Type B pancreatic cell (in vitro differentiated cells): ENCODE measurements at places on chromosomes 5 and 9. TPM values are rescaled to one million over a fixed set of nuclear protein-coding genes. Genes with fewer than 3 reads are reported as not detected.

CKMT2 gene
- total RNA-seq, result 4.3 and 10.4 TPM in 2 replicates

GRCh38 chr9:72352911-72353388 lies 12.1 kb downstream of the ZFAND5 start:
- DNase-seq, result no peak
- peaks cover 41% of the 10 kb centered on the region for H3K36me3 ChIP-seq
- H3K27me3 ChIP-seq, result no peaks in the 10 kb centered on the region
- H3K4me3 ChIP-seq, result no peak overlapping the region

- H3K27ac ChIP-seq, result no peak overlapping the region
- H3K36me3 ChIP-seq, result no peaks in the 10 kb centered on the region
- peaks cover 30% of the 10 kb centered on the region for H3K4me1 ChIP-seq
- H3K27me3 ChIP-seq, result no peaks in the 10 kb centered on the region
- H3K4me3 ChIP-seq, result no peak overlapping the region
These were observed 810.2 kb downstream of the EFNA5 start for GRCh38 chr5:106860398-106861044.

HRCT1 gene
- total RNA-seq, result 0.40 TPM in 1 of 2 replicates, not detected in the other
